ENCODE measurements at places on chromosomes 16 and 17.
A peak's percentile ranks its signal among the peaks of the same experiment; 100 is the strongest.

GRCh38 chr16:28602529-28602928 is 5.7 kb upstream of the SULT1A2 start:
- no peak for DNase-seq

DNA sequence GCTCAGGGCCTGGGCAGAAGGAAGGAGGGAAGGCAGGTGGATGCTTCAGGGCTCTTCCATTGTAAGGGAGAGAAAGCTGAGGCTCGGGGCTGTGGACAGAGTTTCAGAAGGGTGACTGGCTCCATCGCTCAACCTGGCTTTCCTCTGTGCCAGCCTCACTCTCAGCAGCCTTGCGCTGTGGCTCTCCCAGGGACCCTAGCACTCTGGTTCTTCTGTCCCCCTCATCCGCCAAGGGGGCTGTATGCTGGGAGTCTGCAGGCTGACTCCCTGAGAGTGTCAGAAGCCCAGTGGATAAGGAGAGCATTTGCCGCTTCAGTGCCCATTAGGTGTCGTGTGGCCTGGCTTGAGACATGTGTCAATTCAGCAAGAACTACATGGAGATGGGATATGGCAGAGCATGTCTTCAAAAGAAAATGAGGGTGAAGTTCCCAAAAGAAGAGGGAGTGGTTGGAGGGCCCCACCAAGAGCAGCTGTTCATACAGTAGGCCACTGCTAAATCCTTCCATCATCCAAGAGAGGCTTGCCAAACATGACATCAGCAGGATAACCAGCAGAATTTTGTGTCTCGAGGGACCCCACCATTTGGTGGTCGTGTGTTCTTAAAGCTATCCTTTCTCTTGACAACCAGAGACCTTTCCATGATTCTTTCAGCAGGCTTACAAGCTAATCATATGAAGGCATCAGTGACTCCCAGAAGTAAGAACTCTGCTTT is 148.2 kb downstream of the IRX5 start:
- DNase-seq, result no peak

DNA sequence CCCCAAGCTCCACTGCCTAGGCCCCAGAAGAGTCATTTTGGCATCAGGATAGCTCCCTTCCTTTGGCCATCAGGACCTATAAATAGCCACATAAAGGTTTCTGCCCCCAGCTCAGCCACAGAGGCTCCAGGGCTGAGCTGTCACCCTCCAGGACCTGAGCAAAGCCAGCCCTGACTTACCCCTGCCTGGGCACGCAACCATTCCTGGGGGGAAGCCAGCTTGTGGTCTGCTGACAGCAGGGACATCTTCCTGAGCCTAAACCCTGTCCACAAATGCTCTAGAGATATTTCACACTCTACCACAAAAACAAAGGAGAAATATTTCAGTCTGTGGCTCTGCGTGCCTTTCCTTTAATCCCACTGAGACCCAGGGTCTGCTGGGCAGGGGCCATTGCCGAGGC is 123.7 kb upstream of the CCL2 start:
- no peak for DNase-seq

DNA sequence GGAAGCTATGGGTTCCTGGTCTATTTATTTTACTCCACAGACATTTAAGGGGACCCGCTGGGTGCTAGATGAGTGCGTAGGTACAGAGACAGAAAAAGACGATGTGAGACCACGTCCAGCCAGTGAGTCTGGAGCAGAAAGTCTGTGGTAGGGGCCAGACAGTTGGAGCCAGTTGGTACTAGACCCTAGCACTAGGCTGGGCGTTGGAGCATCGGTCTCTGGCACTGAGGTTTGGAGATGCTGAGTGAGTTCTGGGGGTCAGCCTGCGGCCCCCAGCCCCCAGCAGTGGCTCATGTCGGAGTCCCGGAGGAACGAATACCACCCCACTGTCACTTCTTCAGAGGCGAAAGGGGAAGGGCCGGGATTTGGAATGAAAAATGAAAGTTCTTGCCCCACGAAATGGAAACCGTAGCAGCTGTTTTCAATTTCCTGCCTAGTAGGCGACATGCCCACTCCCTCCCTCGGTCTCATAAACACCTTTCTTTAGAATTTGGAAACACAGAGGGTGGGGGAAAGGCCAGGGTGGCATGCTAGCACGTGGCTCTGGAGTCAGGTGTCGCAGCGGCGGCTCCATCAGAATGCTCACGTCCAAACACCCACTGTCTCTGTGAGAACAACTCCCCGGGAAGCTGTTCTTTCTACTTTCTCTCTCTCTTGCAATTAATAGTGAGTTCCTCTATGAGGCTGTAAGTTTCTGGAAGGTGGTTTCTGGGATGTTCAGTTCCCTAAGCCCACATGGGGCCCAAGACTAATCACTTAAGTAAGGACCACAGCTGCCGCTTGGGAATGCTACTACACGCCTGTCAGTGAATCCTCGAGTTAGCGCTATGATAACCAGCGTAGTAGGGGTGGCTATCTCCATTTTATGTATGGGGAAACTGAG is 96.8 kb downstream of the IRF8 start:
- no peak for DNase-seq

- no peak for DNase-seq
These were observed 1.1 kb upstream of the PKMYT1 start for GRCh38 chr16:2981177-2981898.

GRCh38 chr16:9965079-9965478 is 217.1 kb downstream of the GRIN2A start:
- DNase-seq, result no peak

GRCh38 chr17:41620583-41621434 is 3.6 kb downstream of the KRT17 start:
- DNase-seq, result no peak

GRCh38 chr16:88055356-88055755 is 104.1 kb downstream of the BANP start:
- DNase-seq, result no peak

- DNase-seq, result no peak
These were observed 345.8 kb upstream of the CDH5 start for GRCh38 chr16:66020642-66021041.

DNA sequence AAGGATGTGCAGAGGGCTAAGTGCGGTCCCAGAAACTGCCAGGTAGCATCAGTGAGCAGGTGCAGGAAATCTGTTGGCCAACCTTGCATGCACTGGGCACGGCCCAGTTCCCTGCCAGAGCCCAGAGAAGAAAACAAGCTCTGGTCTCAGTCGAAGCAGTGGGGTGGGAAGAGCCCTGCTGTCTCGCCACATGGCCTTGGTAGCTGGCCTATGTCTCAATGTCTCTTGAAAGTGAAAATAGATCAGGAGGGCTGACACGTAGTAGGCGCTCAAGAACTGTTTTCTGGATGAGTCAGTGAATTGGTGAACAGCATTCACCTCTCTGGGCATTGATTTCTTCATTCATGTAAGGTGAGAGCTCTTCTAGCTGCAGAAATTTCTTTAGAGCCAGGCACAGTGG is 90.4 kb downstream of the MARF1 start:
- DNase-seq, result no peak

- peak; percentile 25 for DNase-seq
These were observed 101.6 kb downstream of the AXIN2 start for GRCh38 chr17:65459677-65460347.

- DNase-seq, result no peak
These were observed 101.8 kb downstream of the ABCA8 start for GRCh38 chr17:68853439-68853838.

DNA sequence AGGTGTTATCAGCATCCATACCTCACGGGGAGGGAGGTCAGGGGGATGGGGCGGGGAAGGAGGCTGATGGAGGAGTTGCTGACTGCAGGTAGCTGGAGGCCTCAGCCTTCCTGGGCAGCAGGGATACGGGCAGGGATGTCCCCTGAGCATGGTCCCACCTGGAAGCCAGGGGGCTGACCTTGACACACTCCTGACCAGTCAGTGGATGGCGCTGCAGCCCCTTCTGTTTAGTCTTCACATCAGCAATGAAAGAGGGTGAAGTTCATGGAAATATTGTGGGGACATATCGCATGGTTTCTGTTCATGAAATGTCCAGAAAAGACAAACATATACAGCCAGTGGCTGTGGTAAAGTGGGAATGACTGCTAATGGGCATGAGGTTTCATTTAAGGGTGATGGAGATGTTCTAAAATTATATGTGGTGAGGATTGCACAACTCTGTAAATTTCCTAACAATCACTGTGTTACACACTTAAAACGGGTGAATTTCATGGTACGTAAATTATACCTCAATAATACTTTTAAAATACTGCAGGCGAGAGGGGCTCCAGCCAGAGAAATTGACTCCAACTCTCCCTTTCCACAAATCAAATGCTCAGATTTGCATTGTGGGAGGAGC is 489.6 kb downstream of the CDH13 start:
- DNase-seq, result no peak

All from NCI-H2171 treated with DMSO at 0.1 percent for 48 hours (cell line).